ENCODE measurements at places on chromosomes 6 and 20.

DNA sequence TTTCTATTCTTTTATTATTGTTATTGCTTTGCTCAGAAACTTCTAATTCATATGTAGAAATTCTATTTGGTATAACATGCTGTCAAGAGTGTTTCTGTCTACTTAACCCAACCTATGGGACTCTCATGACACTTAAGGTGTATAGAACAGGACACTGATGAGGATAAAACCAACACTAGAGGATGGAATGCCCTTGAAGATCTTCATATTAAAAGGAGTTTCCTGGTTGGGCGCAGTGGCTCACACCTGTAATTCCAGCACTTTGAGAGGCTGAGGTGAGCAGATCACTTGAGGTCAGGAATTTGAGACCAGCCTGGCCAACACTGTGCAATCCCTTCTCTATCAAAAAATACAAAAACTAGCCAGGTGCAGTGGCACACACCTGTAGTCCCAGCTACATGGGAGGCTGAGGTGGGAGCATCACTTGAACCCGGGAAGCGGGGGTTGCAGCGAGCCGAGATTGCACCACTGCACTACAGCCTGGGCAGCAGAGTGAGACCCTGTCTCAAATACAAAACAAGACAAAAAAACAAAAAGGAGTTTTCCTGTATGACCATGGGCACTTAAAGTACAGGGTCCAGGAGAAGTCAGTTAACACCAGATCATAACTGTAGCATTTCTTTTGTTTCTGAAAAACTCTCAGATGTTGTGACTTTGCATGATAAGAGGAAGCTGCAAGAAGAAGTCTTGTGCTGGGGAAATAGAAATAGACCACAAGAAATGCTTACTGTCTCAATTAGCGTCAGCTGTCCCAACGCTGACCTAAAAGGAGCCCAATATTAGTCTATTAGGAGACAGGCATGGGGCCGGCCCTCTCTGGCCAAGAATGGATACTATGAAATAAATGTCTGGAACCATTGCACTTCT is 38.9 kb upstream of the CD2AP start:
- no peak for DNase-seq

DNA sequence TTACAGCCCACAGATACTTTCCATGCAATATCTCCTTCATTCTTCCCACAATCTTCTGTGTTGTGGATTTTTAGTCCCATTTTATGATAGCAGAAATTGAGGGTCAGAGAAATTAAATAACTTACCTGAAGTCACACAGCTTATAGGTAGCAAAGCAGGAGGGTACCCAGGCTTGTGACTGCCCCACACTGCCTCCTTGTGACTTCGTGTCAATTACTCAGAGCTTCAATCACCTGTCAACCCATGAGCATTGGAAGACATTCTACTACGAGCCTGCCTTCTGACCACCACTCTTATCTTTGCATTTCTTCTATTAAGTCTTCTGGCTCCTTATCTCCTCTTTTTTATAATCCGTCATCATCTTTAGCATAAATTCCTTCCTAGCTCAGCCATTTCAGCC is 71.6 kb upstream of the NRSN1 start:
- DNase-seq: peak; percentile 17

GRCh38 chr20:53220482-53221307 is 248.5 kb downstream of the TSHZ2 start:
- DNase-seq: no peak

- DNase-seq: no peak
These were observed 29.1 kb downstream of the QRSL1 start for GRCh38 chr6:106658469-106658868.

DNA sequence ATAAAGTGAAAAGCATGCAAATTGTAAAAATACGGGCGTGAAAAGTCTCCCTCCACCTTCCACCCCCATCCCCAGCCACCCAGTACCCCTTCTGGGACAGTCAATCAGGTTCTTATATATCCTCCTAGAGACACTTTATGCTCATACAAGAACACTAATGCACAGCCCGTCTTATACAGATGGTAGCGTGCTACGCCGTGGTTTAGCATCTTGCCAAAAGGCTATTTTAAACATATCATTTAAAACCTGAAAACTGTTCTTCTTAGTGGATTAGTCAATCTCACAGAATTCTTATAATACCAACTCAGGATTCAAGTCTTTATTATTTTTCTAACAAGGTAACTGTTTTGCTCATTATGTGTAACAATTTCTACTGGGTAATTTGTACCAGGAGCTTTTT is 57.2 kb upstream of the MRPS10 start:
- no peak for DNase-seq
